ENCODE measurements at places on chromosomes 5 and 9.

DNA sequence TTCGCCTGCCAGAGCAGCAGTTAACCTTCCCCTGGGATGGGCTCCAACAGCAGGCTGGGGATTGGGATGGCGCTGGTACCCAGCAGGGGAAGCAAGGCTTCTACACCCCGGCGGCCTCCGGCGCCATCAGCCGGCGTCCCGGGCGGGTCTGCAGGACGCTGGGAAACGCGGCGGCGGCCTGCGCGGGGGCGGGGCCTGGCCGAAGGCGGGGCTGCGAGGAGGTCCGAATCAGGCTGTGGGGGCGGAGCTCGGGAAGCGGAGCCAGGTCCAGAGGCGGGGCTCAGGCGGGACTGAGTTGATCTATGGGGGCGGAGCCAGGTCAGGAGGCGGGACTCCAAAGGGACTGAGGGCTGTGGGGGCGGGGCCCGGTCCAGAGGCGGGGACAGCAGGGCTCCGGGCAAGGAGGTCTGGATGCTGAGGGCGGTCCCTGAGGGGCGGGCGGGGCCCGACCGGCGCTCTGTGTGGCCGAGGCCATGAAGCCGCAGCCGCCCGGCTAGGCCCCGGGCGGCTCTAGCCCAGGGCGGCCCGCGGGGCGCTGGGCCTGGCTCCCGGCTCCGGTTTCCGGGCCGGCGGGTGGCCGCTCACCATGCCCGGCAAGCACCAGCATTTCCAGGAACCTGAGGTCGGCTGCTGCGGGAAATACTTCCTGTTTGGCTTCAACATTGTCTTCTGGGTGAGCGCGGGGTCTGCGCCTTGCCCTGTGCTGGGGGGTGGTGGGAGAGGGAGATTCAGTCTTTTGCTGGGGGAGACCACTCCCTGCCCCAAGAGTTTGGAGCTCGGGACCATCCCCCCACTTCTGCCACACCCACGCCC is at the start of gene TSPAN17:
Gene TSPAN17, plus strand, starts transcription at position 455 of the 813 bp plus-strand sequence. Its CDS starts 132 bp downstream, at position 587.
- DNase-seq = peak; percentile 95

- DNase-seq = no peak
Observed at GRCh38 chr9:27954858-27955257, 381.6 kb upstream of the C9orf72 start.

GRCh38 chr5:159827861-159828260 is 88.4 kb upstream of the ADRA1B start:
- no peak for DNase-seq

DNA sequence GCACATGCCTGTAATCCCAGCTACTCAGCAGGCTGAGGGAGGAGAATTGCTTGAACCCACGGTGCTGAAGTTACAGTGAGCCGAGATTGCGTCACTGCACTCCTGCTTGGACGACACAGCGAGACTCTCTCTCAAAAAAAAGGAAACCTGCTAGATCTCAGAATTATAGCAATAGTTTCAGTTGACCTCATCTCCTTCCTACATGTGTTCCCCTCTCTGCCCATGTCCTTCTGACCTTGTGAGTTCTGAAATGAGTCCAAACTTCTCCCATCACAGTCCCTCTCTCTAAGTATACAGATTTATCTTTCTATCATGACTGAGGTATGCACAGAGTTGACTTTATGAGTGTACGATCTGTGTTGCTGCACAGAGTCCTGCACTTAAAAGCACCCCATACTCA is 44.6 kb upstream of the SHOC1 start:
- no peak for DNase-seq

GRCh38 chr5:140035881-140036280 is 7.2 kb downstream of the NRG2 start:
- no peak for DNase-seq

DNA sequence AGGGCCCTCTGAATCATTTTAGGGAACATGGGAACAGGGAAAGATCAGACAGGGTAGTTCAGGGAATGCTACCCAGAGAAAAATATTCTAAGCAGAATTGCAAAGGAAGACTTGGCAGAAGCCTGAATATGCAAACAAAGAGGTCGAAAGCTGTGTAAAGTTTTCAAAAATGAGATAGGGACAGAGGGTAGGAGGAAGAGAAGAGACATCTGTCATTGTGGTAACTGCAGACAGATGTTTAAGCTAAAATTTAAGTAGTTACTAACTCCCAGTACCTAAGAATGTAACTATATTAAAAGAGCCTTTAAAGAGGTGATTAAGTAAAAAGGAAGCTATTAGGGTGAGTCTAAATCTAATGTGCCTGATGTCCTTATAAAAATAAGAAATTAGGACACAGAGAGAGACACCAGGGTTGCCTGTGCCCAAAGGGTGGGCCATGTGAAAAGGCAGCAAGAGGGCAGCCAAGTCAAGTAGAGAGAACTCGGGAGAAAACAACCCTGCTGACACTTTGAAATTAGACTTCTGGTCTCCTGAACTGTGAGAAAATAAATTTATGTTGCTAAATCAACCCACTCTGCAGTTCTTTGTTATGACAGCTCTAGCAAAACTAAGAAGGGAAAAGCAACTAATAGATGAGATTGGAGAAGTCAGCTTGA is 1647.4 kb upstream of the C9orf72 start:
- DNase-seq = no peak

DNA sequence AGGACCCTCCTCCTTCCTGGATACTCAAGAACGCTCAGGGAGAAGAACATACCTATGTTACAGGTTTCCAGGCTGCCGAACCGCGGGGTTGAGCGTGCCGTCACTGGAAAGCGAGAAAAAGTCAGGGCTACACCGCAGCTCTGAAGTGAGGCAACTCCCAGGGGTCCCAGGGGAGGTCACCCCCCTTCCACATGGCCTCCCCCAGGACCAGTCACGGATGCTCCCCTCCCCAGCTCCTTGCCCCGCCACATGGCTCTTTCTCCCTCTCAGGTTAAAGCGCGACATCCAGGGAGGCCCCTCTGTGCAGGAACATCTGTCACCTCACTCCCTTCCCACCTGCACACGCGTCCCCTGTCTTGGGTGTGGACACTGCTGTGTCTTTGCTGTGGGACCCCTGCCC is 44.0 kb upstream of the ZNF354A start:
- DNase-seq = no peak

DNA sequence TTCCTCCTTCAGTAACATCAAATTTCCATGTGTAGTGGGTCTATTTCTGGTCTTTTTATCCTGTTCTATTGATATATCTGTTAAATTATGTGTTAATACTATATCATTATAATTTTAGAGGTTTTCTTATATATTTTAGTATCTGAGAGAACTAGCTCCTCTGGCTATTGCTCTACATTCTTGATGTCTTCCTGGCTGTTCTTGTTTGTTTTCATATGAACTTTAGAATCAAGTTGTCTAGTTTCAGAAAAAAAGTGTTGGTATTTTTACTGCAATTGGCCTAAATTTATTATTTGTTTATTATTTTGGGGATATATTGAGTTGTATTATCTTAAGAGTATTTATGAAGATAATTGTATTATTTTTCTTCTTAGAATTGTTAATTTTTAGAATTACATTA is 128.0 kb upstream of the ZNF618 start:
- DNase-seq = no peak

DNA sequence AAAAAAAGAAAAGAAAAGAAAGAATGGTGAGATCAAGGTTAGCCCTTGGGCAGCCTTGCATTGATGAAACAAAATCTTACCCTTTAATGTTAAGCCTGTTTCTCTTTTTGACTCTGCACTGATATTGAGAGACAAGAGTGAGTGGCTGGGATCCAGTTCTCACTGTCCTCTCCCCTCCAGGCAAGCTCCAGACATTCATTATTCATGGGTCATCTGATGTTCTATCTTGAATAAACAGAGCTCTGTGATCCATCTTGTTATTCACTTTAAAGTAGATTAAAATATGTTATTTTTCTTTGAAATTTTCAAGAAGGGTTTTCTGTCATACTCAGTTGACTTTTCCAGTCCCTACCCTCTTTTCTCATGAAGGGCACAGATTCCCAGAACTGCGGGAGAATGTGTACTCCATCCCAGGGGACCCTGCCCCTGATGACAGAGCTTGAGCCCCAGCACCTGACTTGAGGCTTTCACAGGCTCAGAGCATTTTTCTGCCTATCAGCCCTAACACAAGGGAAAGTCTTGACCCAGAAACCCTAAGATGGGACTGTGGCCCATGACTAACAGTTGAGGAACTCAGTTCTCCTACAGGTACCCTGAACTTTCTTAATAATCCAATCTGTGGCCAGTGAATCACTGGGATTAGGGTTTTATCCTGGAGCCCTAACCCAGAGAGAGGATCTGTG is 24.1 kb downstream of the ACTL7B start:
- no peak for DNase-seq
